ELR (cell line): ENCODE measurements at places on chromosomes 7 and 10.
A peak's percentile ranks its signal among the peaks of the same experiment; 100 is the strongest.

- DNase-seq, result no peak
Observed at GRCh38 chr10:43707770-43708169, 59.1 kb upstream of the ZNF32 start.

DNA sequence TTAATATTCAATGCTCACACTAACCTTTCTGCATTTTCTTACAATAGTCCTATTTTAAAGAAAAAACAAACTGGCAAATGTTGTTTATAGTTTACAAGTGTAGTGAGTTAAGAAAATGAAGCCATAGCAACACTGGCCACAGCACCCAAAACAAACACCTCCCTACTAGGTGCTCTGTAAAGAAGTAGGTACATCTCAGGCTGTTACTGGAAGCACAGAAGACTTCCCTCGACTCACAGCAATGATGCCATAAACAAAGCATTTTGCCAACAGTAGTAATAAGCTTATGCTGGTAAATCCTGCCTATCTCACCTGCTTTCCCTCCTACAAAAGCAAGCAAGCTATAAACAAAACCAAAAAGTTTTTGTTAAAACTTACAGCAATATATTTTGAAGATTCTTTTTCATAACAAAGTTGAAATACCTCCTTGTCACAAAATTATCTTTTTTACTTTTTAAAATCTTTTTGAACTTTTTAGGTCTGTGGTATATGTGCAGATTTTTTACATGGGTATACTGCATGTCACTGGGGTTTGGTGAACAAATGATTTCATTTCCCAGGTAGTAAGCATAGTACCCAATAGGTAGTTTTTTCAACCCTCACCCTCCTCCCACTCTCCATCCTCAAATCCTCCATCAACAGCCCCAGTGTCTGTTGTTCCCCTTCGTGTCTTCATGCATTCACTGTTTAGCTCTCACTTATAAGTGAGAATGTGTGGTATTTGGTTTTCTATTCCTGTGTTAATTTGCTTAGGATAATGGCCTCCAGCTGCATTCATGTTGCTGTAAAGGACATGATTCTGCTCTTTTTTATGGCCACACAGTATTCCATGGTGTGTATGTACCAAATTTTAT lies 28.4 kb downstream of the COA1 start:
- DNase-seq, result no peak

- DNase-seq, result no peak
Observed at GRCh38 chr10:17576768-17577167, 40.4 kb downstream of the HACD1 start.

GRCh38 chr7:77157446-77157845 lies 35.0 kb downstream of the CCDC146 start:
- no peak for DNase-seq

DNA sequence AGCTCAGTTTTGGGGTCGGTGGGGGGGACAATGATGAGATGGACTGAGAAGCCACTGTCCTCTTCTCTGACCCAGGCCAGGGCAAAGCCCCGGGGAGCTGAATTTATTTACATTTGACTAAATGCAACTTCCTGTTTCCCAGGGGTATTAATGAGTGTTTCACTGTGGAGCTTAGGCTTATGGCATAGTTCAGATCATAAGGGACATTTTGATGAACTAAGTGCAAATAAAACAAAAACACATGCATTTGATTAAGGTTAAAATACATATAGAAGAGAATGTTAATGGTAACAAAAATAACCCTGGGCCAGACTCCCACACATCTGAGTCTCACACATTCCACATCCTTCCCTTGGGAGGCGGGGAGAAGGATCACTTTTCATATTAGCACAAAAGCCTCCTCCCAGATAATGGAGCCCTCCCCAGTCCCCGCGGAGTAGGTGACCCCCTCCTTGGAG lies 320.6 kb downstream of the FRMD4A start:
- DNase-seq, result peak; percentile 82

DNA sequence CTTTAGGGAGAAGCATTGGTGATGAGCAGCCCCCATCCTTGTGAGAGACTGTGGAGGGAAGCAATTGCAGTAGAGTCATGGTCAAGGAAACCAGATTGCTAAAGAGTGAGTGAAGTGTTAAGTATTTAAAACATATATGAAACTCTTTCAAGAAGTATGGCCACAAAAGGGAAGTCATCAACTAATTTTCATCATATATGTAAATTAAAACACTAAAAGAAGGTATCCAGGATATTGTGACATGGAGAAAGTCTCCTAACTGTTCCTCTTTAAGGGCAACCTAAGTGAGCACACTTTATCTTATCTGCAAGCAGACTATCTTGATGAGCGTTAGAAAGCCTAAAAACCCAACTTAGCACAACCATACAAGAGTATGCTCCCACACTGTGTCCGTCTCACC lies 69.7 kb downstream of the CD36 start:
- DNase-seq, result no peak

- DNase-seq, result no peak
Observed at GRCh38 chr7:3710122-3710521, 409.1 kb downstream of the SDK1 start.

- DNase-seq, result no peak
Observed at GRCh38 chr7:143399151-143399550, 9.5 kb downstream of the EPHA1 start.

DNA sequence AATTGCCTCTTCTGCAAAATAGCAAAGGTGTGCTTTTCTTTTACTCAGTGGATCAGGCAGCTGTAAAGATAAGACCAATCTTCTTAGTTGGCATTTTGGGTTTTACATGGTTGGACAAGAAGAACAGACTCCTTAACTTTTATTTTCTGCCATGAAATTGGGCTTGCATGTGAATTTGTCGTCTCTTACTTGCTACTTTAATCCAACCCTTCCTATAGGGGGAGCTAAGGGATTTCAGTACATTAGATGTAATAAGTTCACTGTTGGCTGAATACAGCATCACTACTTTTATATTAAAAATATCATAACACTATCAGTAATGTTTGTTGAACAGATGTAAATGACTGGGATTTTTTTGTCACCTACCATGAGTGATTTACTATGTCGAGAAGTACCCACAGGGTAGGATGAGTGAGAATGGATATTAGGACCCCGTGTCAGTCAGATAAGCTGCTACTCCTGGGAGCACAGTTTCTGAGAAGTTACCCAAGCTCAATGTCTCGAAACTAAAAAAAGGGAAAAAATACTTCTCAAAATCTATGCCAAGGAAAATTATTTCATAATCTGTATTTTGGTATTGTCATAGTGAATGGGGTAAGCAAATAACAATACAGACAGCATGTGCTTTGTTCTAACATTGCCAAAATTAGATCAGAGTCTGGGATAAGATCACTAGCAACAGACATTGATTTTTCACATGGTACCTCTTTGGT lies 127.4 kb upstream of the AGR3 start:
- DNase-seq, result peak; percentile 63
